ENCODE measurements at places on chromosomes 1 and 21. TPM values are rescaled to one million over a fixed set of nuclear protein-coding genes. Genes with fewer than 3 reads are reported as not detected.
A peak's percentile ranks its signal among the peaks of the same experiment; 100 is the strongest.

The PADI4 gene
- 0.13 TPM for total RNA-seq

The CD84 gene
- not detected for total RNA-seq

DNA sequence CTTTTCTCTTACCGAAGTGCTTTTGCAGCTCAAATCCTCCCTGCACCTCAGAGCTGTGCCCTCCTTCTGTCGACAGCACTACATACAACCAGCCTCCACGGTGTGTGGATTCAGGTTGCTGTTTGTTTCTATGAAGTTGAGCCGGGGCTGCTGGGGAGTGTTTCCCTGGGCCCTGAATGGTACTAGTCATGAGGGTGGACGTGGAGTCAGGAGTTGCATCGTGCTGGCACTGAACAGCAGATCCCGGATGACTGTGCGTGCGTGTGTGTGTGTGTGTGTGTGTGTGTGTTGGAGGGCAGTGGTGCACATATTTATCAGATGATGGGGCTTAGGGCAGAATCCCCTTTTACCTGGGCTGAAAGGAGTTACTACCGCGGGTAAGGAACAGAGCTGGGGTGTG is 47.0 kb downstream of the ACTL8 start:
- no peak for DNase-seq

- DNase-seq = no peak
These were observed 71.5 kb downstream of the DISP1 start for GRCh38 chr1:222886194-222886854.

DNA sequence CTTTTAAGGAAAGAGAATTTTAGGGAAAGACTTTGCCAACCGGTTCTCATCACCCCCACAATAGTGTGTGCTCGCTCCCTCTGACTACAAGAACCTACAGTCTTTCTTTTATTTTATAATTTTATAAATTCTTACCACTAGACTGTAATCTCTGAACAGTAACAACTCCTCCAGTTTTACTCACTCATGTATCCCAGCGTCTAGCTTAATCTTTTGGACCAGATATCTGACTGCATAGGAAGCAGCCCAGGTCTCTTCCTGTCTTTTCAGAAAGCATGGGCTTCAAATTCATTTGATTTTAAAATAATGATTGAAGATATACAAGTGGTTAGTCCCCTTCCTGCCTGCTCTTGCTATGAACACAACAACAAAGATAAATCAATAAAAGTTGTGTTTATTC is 19.0 kb upstream of the DUSP10 start:
- no peak for DNase-seq

DNA sequence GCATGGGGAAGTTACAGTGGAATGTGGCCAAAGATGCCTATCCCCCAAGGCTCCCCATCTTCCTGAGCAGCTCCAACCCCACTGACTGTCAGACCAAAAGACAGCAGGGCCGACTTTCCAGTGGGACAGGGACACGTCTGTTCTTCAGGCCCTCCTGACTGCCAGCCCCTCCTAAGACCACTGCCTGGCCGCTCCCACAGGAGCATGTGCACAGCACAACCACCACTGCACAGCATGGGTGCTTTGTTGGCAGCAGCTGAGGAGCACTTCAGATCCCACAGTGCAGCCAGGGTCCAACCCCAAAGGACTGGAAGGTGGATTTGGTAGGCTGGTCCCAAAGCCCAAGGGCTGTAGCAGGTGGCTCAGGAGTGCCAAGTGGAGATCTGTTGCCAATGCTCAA is 648.3 kb upstream of the BRINP3 start:
- DNase-seq = no peak

The TAS1R1 gene
- total RNA-seq = not detected

DNA sequence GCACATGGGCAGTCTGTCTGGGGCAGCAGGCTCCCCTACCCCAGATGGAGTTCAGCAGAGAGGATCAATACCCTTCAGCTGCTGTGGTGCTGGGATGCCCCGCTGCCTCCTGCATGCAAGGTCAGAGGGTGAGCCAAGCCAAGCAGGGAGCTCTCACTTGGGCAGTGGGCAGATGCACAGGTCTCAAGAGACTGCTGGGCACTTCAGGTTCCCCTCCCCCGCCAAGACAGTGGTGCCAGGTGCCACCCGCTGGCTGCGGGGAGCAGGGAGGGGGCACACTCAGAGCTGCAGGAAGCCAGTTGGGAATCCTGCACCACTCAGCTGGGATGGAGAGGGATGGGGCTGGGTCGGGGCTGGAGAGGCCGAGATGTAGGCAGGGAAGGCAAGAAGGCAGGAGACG is 15.8 kb upstream of the EVA1B start:
- DNase-seq = no peak

The DCDC2B gene
- total RNA-seq = not detected

- no peak for DNase-seq
These were observed 1.2 kb downstream of the DHRS3 start for GRCh38 chr1:12616709-12617373.

GRCh38 chr21:42340187-42341050 is 10.4 kb downstream of the TFF2 start:
- DNase-seq = no peak

- no peak for DNase-seq
These were observed 85.3 kb downstream of the LRRC8D start for GRCh38 chr1:89906088-89906487.

GRCh38 chr1:93033785-93034184 is 45.3 kb upstream of the MTF2 start:
- DNase-seq = no peak

- DNase-seq = no peak
These were observed 69.0 kb downstream of the VWA5B1 start for GRCh38 chr1:20359451-20360330.

DNA sequence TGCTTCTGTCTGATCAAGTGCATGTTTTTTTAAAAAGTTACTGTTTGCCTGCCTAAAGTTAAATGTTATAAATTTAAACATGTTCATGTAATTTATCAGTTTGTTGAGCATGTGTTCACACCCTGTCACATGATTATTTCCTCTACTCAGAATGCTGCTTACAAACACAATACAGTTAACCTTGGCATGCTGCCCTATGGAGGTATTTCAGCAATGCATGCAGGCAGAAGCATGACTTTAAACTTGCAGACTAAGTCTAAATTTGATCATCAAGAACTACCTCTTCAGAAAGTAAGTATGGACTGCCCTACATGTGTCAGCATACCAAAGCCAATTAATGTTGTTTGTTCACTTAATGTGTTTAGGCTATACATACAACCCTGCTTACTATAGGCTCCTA is 161.6 kb downstream of the LRRC40 start:
- DNase-seq = no peak

The ZBTB7B gene
- total RNA-seq = 38.3 TPM

The C8B gene
- total RNA-seq = not detected

The TLCD4 gene
- total RNA-seq = 2.0 TPM

The KRTAP12-2 gene
- not detected for total RNA-seq

- DNase-seq = peak; percentile 67
These were observed 563.0 kb upstream of the NEGR1 start for GRCh38 chr1:72845381-72845780.

DNA sequence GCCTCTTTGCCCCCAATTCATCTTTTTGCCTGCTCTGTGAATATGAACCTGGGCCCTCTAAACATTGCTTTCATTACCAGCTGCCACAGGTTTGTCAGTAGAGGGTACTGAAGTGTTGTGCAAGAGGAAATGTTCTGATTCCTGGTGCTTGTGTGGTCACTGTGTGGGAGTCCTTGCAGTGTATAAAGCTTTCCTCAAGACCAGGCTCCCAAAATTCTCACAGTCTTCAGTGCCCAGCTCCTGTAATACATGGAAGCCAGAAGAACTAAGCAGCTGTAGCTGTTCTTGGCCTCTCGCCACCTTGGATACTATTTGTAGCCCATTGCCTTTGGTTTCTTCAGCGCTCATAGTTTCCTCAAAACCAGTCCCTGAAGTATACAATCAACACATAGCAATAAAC is 1046.2 kb downstream of the BRINP3 start:
- no peak for DNase-seq

GRCh38 chr1:101438359-101438758 is 201.5 kb downstream of the S1PR1 start:
- no peak for DNase-seq

DNA sequence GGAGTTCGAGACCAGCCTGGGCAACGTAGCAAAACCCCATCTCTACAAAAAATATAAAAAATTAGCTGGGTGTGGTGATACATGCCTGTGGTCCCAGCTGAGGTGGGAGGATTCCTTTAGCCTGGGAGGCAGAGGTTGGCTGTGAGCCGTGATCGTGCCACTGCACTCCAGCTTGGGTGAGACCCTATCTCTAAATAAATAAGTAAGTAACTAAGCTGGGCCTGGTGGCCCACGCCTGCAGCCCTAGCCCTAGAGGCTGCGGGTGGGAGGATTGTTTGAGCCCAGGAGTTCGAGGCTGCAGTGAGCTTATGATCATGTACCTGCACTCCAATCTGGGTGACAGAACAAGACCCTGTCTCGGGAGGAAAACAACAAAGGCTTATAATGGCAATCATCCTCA is 4.6 kb downstream of the CLIC4 start:
- DNase-seq = no peak

- DNase-seq = no peak
These were observed 5.1 kb downstream of the DNASE2B start for GRCh38 chr1:84403347-84403746.

The HCRTR1 gene
- total RNA-seq = not detected

DNA sequence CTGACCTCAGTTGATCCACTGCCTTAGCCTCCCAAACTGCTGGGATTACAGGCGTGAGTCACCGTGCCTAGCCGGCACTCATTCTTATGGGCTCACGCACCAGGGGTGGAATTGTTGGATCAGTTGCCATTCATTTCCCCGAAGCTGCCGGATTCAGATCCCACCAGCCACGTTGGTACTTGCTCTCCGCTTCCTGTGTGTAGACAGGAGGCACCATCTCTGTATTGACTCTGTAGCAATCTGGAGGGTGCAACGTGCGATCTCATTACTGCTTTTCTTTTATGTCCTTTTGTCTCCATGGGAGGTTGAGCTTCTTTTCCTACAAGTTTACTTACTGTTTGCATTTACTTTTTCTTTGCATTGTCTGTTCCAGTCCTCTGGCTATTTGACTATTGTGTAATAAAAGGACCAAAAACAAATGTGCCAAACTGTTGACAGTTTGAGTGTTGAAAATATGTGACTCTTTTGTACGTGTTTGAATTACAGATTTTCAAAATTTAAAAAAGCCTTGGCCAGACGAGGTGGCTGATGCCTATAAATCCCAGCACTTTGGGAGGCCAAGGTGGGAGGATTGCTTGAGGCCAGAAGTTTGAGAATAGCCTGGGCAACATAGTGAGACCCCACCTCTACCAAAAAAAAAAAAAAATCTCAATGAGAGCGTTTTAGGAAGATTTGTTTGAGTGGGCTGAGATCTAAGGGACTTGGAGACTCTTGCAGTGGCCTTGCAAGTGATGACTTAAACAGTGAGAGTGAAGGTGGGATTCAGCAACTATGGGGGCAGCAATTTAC is 39.1 kb downstream of the SPSB1 start:
- no peak for DNase-seq

The HPCAL4 gene
- 0.15 TPM for total RNA-seq

DNA sequence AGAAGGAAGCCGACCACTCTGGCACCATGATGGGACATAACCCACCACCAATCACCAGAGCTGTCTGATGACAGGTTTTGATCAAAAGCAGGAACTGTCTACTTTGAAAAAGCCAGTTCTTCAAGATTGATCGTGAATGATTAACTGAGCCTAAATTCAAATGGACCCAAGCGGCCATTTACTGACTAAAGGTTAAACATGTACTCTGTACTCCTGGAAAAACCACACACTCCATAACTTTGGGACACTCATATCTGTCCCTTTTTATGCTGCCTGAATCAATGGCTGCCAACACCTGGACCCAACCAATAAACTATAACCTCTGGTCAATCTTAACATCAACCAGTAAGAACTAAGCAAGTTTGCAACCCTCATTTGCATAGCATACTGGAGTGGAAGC is 206.6 kb downstream of the URB2 start:
- DNase-seq = no peak

The GOLT1A gene
- 4.2 TPM for total RNA-seq

DNA sequence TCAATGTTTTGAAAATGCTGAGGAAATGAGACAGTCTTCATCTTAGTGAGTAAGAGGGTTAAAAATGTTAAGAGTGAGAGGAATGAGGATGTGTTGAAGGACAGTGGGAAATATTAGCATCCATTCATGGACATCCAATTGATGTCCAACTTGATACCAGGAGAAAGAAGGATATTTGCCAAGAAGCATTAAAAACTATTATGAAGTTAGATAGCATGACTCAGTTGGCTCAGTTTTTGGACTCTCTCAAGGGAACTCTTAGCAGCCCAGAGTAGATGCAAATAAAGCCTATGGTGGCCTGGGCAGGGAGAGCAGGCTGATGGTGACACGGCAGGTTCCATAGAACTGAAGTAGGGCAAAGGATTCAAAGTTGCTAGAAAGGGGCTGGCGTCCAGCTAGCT is 171.0 kb downstream of the ZZZ3 start:
- no peak for DNase-seq

DNA sequence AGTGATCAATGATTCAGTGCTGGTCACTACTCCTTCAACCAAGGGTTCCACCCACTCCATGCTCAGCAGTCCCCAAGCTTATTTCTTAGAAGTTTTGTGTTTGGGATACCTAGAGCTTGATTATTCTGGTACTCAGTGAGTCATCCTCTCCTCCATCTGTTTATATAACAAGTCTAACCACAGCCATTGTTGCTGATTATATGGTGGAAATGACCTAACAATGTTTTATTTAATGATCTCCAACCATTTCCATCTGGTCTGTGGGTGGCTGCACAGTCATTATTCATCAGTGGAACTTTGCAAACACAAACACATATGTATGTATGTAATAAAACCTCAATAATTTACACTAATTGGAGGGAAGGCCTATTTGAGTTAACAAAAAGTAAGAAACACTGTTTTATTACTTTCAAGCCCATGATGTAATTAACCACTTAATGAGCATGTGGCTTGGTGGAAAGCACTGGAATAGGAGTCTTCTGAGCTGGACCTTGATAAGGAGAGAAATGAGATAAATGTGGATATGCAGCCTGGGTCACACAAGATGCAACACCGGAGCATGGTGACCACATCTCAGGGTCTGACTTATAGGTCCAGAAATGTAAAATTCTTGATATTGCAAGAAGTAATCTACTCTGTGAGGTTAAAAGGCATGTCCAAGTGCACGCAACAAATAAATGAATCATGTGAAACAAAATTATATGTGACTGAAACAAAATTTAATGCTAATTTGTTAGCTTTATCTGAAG is 99.0 kb upstream of the WLS start:
- DNase-seq = no peak

DNA sequence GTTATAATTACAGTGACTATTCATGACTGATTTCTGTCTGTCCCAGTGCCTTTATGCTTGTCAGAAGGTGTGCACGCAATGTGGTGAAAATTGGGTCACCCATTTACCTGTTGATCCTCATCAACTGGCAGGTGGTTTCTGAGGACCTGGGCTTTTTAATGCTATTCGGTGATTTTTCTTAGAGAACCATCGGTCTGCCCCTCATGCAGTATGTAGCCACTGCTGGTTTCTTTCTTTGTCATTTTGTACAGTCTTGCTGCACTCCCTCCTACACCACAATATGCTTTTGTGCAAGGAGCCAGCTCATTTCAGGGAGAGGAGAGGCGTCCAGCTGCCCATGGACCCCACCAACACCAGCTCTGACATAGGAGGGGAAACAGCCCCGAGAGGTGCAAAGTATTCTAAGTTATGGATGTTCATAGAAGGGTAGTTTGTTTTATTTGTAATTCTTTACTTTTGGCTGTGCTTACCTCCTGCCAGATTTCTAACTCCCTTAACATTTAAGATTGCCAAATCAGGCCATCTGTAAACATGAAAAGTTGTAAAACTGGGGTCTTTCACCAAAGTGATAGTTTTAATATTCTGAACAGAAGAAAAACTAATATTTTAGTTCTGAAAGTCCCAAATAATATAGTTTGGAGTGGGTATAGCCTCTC is 325.3 kb downstream of the PTBP2 start:
- DNase-seq = no peak

Measured in H9 (cell line).